Smooth muscle cell of the pulmonary artery (primary cell): ENCODE measurements at places on chromosomes 3 and 15. TPM values are rescaled to one million over a fixed set of nuclear protein-coding genes. Genes with fewer than 3 reads are reported as not detected.

The GP9 gene
- not detected in 2 replicates for total RNA-seq

The RASSF1 gene
- 34.3 and 37.3 TPM in 2 replicates for total RNA-seq

The HRG gene
- not detected in 2 replicates for total RNA-seq

The NEK10 gene
- total RNA-seq, result 13.0 and 16.2 TPM in 2 replicates

The SLC38A3 gene
- total RNA-seq, result not detected in 2 replicates

The MYEF2 gene
- 6.3 and 8.5 TPM in 2 replicates for total RNA-seq

The SERPINI1 gene
- total RNA-seq, result 4.3 and 7.6 TPM in 2 replicates

The PTX3 gene
- 1,136 and 1,240 TPM in 2 replicates for total RNA-seq
